ENCODE measurements at places on chromosomes 7 and 10. TPM values are rescaled to one million over a fixed set of nuclear protein-coding genes. Genes with fewer than 3 reads are reported as not detected.

Gene PNLIPRP3
- total RNA-seq = not detected

GRCh38 chr7:129612112-129613015, 844 bp downstream of the NRF1 start:
- peak; percentile 11 for DNase-seq

DNA sequence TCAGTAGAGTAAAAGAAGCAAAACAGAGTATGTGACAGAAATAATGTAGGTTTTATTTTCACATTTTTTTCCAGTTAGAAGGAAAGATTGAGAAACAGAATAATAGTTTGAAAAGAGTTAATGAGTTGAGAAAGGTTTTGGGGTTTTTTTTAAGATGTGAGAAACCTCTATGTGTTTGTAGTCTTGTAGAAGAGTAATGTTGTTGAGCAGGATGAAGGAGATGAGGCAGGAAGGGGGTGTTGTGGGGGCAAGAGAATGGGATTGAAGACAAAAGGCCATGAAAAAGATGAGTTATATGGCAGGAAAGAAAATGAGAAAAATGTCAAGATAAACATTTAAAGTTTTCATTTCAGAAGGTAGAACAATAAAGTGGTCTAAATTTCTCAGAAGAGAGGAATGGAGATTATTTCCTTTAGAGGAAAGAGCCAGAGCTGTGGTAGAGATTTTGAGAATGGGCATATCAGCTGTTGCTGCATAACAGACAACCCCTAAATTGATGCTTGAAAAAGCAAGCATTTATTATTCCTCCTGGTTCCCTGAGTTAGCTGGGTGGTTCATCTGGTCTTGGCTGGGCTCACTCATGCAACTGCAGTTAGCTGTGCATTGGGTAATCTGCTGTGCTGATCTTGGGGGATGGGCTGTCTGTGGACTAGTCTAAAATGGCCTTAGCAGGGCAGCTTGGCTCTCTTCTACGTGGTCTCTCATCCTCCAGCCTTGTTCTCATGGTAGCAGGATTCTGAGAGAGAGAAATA, 27.1 kb downstream of the PCGF5 start:
- no peak for DNase-seq

Gene ABCB1
- not detected for total RNA-seq

GRCh38 chr10:47359101-47359500, 10.9 kb downstream of the RBP3 start:
- DNase-seq = no peak

Measured in PC-3 (cell line).